ENCODE measurements at places on chromosomes 2 and 18. TPM values are rescaled to one million over a fixed set of nuclear protein-coding genes. Genes with fewer than 3 reads are reported as not detected.

C2orf66 gene
- not detected for total RNA-seq

PLB1 gene
- 2.7 TPM for total RNA-seq

ACYP2 gene
- 11.5 TPM for total RNA-seq

ALPG gene
- total RNA-seq, result not detected

PXDN gene
- 137 TPM for total RNA-seq

SPC25 gene
- not detected for total RNA-seq

SERPINB3 gene
- total RNA-seq, result not detected

FAM117B gene
- total RNA-seq, result 4.7 TPM

FBXO15 gene
- total RNA-seq, result 0.49 TPM

ACKR3 gene
- 2.0 TPM for total RNA-seq

SULT1C2 gene
- 0.27 TPM for total RNA-seq

TMEM247 gene
- total RNA-seq, result not detected

FAP gene
- 150 TPM for total RNA-seq

AQP12A gene
- total RNA-seq, result not detected

IL1B gene
- total RNA-seq, result not detected

RIT2 gene
- total RNA-seq, result not detected

INPP5D gene
- total RNA-seq, result 0.98 TPM

OTOS gene
- not detected for total RNA-seq

MAP3K19 gene
- total RNA-seq, result not detected

EHBP1 gene
- total RNA-seq, result 119 TPM

NYAP2 gene
- not detected for total RNA-seq

MATN3 gene
- 1.1 TPM for total RNA-seq

IL37 gene
- not detected for total RNA-seq
